ENCODE measurements at places on chromosomes 5 and 9.

DNA sequence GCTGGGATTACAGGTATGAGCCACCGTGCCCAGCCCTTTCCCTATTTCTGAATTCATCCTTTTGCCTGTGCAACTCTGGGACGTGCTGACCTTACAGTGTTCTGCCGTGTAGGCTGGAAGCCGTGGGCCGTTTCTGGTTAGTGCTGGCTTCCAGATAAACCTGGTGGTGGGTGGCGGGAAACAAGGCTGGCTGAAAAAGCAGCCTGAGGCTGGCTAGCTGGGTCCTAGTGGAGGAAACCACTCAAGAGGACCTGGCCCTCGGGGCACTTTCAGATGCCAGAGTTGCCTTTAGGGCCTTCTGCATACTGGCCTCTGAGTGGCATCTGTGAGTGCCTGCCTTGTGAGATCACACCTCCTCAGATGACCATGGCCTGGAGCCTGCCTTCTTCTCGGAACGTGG, 26.9 kb downstream of the GALNT12 start:
- no peak for DNase-seq

- DNase-seq: no peak
These were observed 51.3 kb downstream of the ANXA1 start for GRCh38 chr9:73202980-73203379.

DNA sequence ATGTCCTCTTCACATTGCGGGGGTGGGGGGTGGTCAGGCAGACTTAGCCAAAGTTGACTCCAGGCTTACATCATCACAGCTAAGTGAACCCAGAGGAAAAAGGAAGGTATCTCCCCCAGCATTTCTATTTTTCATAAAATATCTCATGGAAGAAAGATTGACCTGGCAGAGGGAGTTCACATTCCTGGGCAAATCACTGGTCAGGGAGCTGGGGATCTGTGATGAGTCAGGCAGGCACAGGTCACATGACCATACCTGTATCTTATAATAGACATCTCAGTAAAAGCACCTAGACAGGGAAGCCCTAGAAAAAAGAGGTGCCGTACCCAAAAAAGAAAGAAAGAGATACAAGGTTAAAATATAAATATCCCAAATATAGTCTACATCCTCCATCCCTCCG, 57.3 kb upstream of the WWC1 start:
- no peak for DNase-seq

DNA sequence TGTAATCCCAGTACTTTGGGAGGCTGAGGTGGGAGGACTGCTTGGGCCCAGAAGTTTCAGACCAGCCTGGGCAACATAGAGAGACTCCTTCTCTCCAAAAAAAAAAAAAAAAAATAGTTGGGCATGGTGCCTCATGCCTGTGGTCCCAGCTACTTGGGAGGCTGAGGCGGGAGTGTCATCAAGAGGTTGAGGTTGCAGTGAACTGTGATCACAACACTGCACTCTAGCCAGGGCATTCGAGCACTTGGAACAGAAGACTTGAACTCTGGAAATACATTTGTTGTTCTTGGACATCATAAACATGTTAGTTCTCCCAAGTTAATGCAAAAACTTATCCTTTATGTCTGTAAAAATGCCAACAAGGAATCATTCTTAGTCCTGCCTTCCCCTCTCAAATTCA, 29.6 kb downstream of the EHMT1 start:
- DNase-seq: no peak
